ENCODE measurements at places on chromosomes 7 and 10. TPM values are rescaled to one million over a fixed set of nuclear protein-coding genes. Genes with fewer than 3 reads are reported as not detected.
A peak's percentile ranks its signal among the peaks of the same experiment; 100 is the strongest.

- no peak for DNase-seq
Measured at GRCh38 chr10:124737708-124738107, 6.5 kb downstream of the FAM53B start.

GRCh38 chr7:68680235-68680872, 917.9 kb upstream of the AUTS2 start:
- DNase-seq = no peak

GRCh38 chr7:15086131-15086611, 183.6 kb upstream of the DGKB start:
- DNase-seq = no peak

DNA sequence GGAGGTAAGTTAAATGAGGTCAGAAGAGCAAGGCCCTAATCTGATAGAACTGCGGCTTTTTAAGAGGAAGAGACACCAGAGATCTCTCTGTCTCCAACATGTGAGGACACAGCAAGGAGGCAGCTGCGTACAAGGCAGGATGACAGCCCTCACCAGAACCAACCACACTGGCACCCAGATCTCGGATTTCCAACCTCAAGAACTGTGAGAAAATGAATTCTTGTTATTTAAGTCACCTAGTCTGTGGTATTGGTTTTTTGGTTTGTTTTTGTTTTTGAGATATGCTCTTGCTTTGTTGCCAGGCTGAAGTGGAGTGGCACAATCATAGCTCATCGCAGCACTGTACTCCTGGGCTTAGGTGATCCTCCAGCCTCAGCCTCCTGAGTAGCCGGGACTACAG, 127.2 kb downstream of the DLG5 start:
- DNase-seq = peak; percentile 29

The INHBA gene
- total RNA-seq = 1.7 TPM

DNA sequence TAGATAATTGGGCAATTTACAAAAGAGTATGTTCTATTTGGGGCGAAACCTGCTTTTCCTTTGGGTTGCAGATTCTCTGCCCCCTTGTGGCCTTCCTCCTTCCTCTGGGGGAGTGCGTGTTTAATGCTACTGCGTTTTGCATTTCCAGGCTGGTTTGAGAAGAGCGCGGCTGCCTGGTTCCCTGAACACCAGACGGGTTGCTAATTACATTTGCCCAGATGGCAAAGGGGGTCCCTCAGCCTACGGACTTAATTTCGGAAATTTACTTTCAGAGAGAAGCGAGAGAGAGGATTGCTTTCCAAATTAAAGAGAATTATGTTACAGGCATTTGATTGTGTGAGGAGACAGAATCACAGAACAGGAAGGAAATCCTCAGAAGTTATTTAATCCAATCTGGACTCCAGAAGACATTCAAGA, 91.9 kb upstream of the JAZF1 start:
- DNase-seq = peak; percentile 6

- DNase-seq = no peak
Measured at GRCh38 chr10:482848-483247, 206.6 kb downstream of the DIP2C start.

The CROT gene
- total RNA-seq = 4.8 TPM

The FAM241B gene
- 4.1 TPM for total RNA-seq

DNA sequence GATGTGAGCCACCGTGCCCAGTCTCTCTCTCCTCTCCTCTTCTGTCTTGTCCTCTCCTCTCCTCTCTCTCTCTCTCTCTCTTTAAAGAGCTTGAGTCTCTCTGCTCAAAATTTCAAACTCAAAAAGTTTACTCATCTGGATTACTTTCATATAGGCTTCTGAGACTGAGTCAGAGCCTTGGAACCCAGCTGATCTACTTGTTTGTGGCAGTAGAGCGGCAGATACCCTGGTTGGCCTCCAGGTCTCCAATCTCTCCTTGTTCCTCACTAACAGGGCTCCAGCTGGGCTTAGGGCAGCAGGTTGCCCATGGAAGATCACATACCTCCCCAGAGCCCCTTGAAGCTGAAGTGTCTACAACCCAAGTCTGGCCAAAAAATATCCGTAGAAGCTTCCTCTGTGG, 51.0 kb downstream of the HHEX start:
- DNase-seq = peak; percentile 44
